ENCODE measurements at places on chromosomes 12 and 14.

- no peak for DNase-seq
These were observed 8.2 kb downstream of the ULK1 start for GRCh38 chr12:131902332-131903241.

DNA sequence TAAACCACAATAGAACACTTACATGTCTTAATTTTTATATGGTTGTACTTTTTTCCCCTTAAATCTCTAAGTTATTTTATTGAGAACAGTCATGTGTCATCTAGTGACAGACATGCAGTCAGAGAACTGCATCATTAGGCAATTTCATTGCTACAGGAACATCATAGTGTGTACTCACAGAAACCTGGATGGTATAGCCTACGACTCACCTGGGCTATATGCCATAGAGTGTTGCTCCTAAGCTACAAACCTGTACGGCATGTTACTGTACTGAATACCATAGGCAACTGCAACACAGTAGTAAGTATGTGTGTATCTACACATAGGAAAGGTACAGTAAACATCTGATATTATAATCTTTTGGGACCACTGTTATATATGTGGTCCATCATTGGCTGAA is 557.6 kb downstream of the PRKD1 start:
- no peak for DNase-seq

DNA sequence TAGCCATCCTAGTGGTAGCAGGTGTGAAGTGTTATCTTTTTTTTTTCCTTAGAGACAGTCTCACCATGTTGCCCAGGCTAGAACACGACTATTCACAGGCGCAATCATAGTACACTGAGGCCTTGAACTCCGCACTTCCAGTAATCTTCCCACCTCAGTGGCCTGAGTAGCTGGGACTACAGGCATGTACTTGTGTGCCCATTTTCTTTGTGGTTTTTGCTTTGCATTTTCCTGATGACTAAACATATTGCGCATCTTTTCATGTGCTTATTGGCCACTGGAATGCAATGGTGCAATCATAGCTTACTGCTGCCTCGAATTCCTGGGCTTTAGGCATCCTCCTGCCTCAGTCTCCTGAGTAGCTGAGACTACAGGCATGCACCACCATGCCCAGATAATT is 33.3 kb upstream of the GCH1 start:
- DNase-seq: no peak

- no peak for DNase-seq
These were observed 129.5 kb upstream of the MDM1 start for GRCh38 chr12:68461645-68462044.
